ENCODE measurements at places on chromosomes 4 and X.

DNA sequence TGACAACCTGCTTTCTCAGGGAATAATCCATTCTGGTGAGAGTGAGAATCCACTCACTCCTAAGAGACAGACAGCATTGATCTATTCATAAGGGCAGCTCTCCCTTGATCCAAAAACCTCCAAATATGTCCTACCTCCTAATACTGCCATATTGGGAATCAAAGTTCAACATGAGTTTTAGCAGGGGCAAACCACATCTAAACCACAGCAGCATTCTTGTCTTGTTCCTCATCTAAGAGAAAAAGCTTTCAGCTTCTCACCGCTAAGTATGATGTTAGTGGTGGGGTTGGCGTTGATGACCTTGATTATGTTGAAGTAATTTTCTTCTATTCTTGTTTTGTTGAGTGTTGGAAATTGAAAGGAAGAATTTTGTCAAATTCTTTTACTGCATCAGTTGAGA is 69.6 kb downstream of the SERTM2 start:
- DNase-seq = no peak

DNA sequence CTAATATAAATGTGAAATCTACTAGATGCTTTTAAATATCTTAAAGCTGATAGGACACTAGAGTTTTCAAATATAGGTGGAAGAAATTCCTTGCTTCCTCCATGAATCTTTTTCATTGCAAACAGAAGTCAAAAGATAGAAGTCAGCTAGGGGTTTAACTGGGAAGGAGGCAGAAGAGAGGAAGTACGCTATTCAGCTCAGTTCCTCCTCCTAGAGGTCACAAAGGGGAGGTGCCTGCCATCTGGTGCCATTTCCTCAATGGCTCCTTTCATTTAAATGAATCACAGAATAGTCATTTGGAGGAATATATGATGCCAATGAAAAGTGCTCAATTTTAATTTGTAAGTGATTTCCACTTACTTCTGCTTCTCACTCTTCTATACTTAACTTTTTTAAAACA is 8.5 kb downstream of the COL25A1 start:
- DNase-seq = peak; percentile 35

- DNase-seq = peak; percentile 78
These were observed 9.6 kb upstream of the UVSSA start for GRCh38 chr4:1337376-1337831.

DNA sequence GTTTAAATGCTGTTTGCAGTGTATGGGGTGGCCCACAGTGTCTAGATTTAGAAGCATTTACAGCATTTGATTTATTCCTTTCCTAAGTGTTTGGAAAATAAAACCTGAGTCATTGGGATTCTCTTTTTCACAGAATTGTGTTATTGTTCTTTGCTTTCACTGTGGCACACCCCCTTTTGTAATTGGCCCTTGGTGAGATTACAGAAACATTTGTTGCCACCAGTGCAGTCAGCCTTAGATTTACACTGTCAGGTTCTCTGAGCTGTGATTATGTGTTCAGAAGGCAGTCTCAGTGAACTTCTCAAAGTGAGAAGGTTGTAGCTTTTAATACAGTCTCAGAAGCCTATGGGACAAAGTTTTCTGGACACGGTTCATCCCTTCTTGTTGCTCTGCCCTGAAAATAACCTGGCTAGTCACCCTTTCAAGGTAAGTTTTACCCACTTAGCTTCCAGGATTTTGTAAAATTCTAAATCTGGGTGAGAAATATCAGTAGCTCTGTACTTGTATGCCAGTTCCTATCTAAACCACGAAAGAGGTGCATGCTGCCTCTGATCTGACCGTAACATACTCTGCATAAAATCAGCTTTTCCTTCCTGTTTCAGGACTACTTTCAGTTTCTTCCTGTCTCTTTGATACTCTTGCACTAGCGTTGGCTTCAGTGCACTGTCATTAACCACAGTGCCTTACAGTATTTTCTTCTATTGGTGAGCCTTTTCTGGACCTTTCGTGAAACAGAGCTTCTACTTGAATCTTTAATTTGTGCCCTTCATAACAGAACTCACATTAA is 12.6 kb downstream of the RUFY3 start:
- peak; percentile 86 for DNase-seq

- DNase-seq = no peak
These were observed 53.9 kb downstream of the PRPS1 start for GRCh38 chrX:107682256-107682655.

- no peak for DNase-seq
These were observed 43.9 kb downstream of the TMEM154 start for GRCh38 chr4:152635851-152636250.
